ENCODE measurements at places on chromosomes 2 and 18.

DNA sequence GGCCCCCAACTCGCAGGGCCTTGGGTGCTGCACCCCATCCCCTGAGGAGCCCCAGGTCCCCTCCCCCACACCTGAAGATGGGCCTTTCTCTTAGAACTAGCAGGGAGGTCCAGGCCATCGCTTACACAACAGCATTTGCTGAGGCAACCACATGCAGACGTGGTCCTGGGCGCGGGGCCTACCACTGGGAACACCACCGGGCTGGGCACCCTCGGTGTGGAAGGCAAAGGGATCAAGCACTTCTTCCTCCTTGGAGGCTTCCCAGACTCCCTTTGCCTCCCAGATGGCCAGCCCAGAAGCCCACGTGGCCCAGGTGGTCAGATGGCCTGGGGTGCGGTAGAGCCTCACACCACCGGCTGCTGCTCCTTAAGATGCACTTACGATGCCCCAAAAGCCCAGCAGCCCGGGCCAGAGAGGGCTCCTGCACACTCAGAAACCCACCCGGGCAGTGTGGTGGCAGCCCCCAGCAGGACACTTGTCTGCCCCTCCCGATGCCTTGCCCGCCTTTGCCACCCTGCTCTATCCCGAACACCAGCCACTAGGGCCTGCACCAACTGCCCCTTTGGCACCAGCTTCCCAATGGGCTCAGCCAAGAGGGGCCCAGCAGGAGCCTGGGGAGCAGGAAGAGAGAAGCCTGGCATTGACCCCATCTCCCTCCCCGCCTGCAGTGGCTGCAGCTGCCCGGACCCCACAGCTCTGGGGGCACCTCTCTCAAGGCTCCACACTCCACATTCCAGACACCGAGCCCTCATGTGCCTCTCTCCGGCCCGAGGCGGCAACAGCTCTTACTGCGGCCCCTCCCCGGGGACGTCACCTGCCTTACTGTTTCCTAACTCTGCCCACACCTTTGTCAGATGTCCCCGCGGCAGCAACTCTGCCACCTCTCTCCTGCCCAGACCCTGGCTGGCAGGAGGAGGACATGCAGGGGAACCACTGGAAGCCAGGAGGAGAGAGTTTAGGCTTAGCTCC, 13.9 kb upstream of the MLPH start:
- no peak for DNase-seq

DNA sequence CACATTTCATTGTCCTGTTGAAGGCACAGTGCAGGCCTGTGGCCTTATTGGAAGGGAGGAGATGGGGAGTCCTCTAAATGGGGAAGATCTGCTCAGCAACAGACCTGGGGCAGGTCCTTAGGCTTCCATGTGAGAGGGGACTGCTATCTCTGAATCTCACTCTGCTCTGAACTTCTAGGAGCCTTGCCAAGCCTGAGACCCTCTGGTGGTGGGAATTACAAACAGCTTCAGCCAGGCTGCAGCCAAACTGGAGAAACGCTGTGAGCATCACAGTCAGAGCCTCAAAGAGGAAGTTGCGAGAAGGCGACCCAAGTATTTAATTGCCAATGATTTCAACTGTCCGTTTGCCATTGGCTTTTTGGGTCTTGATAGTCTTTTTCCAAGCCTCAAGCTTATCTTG, 66.8 kb upstream of the MC2R start:
- no peak for DNase-seq

GRCh38 chr2:186718903-186719302, 25.0 kb downstream of the FAM171B start:
- no peak for DNase-seq

GRCh38 chr2:100756704-100757103, 63.2 kb upstream of the NPAS2 start:
- no peak for DNase-seq

- no peak for DNase-seq
Measured at GRCh38 chr2:222434204-222434603, 9.9 kb downstream of the SGPP2 start.
